Brain pericyte (primary cell): ENCODE measurements at places on chromosomes 6 and 20.

GRCh38 chr20:63433756-63434531 lies 38.5 kb downstream of the KCNQ2 start:
- DNase-seq: no peak

- no peak for DNase-seq
Measured at GRCh38 chr6:48754641-48755040, 643.6 kb upstream of the PTCHD4 start.

- DNase-seq: no peak
Measured at GRCh38 chr20:31718952-31719643, 3.6 kb downstream of the BCL2L1 start.

- DNase-seq: no peak
Measured at GRCh38 chr6:140636908-140637402, 1262.5 kb upstream of the CITED2 start.

DNA sequence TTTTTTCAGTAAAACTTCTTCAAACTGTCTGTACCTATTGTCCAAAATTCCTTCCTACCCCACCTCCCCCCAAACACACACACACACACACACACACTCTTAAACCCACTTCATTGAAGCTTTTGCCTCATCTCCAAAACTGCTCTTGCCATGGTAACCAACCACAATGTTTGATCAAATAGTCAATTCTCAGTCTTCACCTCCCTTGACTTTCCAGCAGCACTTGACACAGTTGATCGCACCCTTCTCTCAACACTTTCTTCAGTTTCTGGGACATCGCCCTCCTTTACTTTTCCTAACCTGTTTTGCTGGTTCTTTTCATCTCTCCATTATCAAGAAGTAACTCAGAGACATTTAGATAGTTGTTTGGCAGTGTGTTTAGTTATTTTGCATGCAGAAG lies 71.5 kb upstream of the COL21A1 start:
- DNase-seq: no peak

GRCh38 chr6:143634486-143634885 lies 43.3 kb upstream of the PHACTR2 start:
- no peak for DNase-seq

DNA sequence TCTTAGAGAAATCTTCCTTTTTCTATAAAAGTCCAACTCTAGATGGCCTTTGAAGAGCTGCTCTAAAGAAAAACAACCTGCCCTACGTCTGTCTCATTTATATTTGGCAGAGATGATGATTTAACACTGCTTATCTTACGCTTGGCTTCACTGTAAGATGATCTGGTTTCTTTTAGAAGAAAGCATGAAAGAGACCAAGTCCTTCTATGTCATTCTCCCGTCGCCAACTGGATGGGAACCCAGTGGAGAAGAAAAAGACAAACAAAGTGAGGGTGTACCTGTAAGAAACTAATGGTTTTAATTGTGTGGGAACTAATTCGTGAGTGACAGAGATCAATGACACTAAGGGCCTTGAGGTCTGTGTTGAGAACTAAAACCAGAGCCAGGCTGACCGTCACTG lies 92.8 kb downstream of the MBOAT1 start:
- DNase-seq: no peak

DNA sequence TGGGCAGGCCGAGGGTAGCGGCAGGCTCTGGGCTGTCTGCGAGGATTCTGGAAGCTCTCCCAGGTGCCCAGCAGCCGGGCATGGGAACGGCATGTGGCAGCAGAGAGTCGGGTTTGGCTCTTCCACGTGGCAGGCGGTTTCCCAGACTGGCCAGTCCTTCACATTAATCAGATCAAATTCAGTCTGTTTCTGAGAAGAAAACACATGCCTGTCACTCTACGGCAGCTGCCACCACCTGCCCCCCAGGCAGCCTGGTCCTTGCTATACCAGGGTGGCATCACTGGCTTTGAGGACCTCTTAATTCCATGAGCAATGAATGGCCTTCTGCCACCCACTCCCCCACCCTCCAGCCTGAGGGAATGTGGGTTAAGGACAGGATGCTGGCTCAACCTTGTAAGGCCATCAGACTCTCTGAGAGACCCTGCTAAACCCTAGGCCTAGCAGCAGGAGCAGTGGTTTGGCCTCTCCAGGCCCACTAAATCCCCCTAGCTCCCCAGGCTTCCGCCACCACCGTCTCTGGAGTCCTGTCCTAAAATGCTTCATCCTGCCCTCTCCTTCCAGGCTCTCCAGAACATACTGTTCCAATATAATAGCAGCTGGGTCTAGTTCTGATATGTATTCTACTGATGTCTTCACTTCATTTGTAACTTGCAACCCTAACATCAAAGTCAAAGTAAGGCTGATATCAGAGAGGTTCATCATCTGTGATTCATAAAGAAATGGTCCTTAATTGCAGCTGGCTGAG lies 47.8 kb downstream of the PLCG1 start:
- DNase-seq: no peak

GRCh38 chr6:4958624-4959023 lies 45.2 kb downstream of the RPP40 start:
- DNase-seq: no peak

GRCh38 chr6:84462698-84463097 lies 235.3 kb upstream of the CEP162 start:
- no peak for DNase-seq

DNA sequence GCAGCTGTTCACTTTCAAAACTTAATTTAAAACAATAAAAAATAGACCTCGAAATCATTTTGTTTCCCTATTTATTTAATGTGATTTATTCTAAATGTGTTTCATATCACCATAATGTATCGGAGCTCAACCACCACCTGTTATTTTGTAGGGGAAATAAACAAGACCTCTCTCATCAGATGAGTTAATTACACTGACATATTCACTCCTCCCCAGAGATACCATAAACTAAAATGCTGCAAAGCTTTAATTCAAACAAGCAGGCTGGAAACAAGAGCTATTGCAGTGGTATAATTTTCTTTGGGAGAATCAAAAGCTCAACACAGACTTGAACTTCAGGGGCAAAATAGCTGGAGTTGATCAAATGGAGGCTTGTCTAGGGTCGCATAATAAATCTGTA lies 303.5 kb upstream of the TSHZ2 start:
- no peak for DNase-seq

- no peak for DNase-seq
Measured at GRCh38 chr6:52213127-52213526, 27.0 kb downstream of the IL17A start.
